ENCODE measurements at places on chromosomes 5 and 9.

- DNase-seq: no peak
Measured at GRCh38 chr5:37631939-37632338, 207.9 kb downstream of the GDNF start.

- no peak for DNase-seq
Measured at GRCh38 chr9:135129137-135129695, 41.7 kb downstream of the OLFM1 start.

DNA sequence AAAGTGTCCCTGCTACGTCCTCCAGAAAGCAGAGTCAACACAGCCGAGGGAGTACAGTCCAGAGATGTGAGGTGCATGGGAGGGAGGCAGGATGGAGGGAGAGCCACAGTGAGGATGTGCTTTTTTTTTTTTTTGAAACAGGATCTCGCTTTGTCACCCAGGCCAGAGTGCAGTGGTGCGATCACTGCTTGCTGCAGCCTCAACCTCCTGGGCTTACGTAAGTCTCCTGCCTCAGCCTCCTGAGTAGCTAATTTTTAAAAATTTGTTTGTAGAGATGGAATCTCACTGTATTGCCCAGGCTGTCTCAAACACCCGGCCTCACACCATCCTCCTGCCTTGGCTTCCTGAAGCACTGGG is 33.2 kb upstream of the ALDH1B1 start:
- no peak for DNase-seq

DNA sequence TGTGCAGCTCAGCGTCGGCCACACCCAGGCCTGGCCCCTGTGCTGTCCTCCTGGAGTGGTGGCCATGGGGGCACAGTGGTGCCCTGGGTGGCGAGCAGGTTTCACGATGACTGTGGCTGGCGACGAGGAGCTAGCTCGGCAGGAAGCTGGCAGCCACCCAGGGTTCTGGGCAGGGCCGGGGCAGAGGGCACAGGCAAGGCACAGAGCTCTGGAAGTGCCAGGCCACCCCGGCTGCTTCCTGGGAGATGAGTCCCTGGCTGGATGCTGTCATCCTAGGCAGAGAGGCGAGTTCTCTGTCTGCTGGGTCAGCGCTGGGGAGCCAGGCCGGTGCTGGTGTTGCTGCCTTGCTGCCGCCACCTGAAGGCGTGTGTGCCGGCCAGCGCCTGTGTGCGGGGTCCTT is 51.7 kb downstream of the RXRA start:
- DNase-seq: peak; percentile 70

Measured in NCI-H460 (cell line).